ENCODE measurements at places on chromosomes 2 and 18. TPM values are rescaled to one million over a fixed set of nuclear protein-coding genes. Genes with fewer than 3 reads are reported as not detected.

The MSTN gene
- total RNA-seq: 0.24 TPM

The DHRS9 gene
- total RNA-seq: 16.6 TPM

The UGT1A4 gene
- 6.1 TPM for total RNA-seq

The KCNG2 gene
- total RNA-seq: not detected

The SIX3 gene
- not detected for total RNA-seq

The SCG2 gene
- total RNA-seq: 0.56 TPM

The GPR17 gene
- total RNA-seq: not detected

The VWC2L gene
- total RNA-seq: not detected

The MAPK4 gene
- not detected for total RNA-seq

The HRH4 gene
- 0.09 TPM for total RNA-seq

The RTKN gene
- total RNA-seq: 103 TPM

The ARMC9 gene
- 13.6 TPM for total RNA-seq

The IL36A gene
- total RNA-seq: not detected

The ADAM23 gene
- total RNA-seq: 6.1 TPM

The NT5C1B gene
- total RNA-seq: not detected

The EDAR gene
- total RNA-seq: not detected

The CHRND gene
- total RNA-seq: not detected

The UGT1A10 gene
- 120 TPM for total RNA-seq

The ACTR1B gene
- 49.1 TPM for total RNA-seq

The ERMN gene
- total RNA-seq: not detected

The SLC4A5 gene
- total RNA-seq: 7.0 TPM

The COBLL1 gene
- 56.9 TPM for total RNA-seq

The PID1 gene
- total RNA-seq: 0.24 TPM

The RNPEPL1 gene
- 80.6 TPM for total RNA-seq

The VIT gene
- total RNA-seq: not detected

The KIAA2012 gene
- total RNA-seq: 0.17 TPM

The ZNF892 gene
- total RNA-seq: 6.2 TPM

The ANKRD62 gene
- not detected for total RNA-seq
